ENCODE measurements at places on chromosomes 3 and 15.

DNA sequence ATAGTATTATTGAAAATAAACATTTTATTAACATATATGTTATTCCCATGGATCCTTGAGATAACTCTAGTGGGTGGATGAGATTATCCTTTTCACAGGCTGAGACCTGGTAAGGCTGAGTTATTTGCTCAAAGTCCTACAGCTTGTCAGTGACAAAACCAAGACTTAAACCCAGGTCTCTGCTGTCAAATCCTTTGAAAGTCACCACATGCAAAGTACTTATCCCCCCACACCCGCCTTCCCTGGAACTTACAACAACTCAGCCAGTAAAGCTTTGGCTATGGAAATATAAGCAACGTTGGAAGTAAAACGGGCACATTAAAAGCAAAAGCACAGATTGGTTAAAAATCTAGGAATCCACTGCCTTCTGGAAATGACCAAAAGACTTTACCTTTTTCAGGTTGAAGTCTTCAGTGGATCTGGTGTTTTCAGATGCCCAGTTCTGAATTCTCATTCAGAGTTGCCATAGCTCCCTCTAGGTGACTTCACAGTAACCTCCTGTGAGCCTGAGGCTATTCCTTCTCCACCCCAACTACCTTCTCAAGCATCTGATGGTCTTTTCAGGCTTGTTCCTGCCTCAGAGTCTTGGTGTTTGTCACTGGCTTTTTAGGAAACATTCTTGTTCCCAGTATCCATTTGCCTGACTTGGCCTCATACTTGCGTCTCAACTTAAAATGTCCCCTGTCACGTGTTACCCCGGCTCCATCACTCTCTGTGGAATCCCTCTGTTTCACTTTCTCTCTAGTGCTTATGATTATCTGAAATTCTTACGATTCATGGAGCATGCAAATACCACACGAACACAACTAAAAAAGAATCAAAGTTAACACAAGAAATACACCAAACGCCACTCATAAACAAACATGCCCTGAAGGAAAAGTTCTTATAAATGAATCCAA, 131.2 kb downstream of the MAGI1 start:
- no peak overlapping the region for H3K4me3 ChIP-seq
- no peak overlapping the region for H3K27ac ChIP-seq
- H3K36me3 ChIP-seq, result no peaks in the 10 kb centered on the region
- no peaks in the 10 kb centered on the region for H3K27me3 ChIP-seq

- H3K36me3 ChIP-seq, result no peaks in the 10 kb centered on the region
- peaks cover 15% of the 10 kb centered on the region for H3K4me1 ChIP-seq
- DNase-seq, result no peak
- peak overlapping the region; percentile 91 for H3K27ac ChIP-seq
Observed at GRCh38 chr3:113247675-113248458, 36.5 kb downstream of the BOC start.

DNA sequence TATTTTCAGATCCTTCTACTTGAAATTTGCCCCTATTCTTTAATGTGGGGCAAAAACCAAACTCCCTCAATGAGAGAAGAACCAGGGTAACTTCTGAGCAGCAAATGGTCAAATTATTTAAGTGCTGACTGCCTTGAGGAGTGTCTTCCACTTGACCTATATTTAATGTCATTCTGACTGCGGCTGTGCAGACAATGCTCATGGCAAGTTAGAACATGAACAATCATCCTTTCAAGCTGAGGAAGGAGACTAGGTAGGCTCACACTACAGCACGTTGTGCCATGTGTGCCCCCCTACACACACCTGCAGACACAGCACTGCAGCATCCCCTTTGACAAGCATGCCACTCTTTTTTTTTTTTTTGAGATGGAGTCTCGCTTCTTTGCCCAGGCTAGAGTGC, 98.2 kb downstream of the OSBPL10 start:
- no peak overlapping the region for H3K4me3 ChIP-seq
- no peaks in the 10 kb centered on the region for H3K27me3 ChIP-seq
- H3K27ac ChIP-seq, result no peak overlapping the region
- no peaks in the 10 kb centered on the region for H3K4me1 ChIP-seq
- no peaks in the 10 kb centered on the region for H3K36me3 ChIP-seq

- H3K27me3 ChIP-seq, result no peaks in the 10 kb centered on the region
- no peak for DNase-seq
- H3K4me1 ChIP-seq, result peaks cover 15% of the 10 kb centered on the region
- H3K4me3 ChIP-seq, result no peak overlapping the region
Observed at GRCh38 chr3:172544404-172544803, 21.2 kb upstream of the TNFSF10 start.

DNA sequence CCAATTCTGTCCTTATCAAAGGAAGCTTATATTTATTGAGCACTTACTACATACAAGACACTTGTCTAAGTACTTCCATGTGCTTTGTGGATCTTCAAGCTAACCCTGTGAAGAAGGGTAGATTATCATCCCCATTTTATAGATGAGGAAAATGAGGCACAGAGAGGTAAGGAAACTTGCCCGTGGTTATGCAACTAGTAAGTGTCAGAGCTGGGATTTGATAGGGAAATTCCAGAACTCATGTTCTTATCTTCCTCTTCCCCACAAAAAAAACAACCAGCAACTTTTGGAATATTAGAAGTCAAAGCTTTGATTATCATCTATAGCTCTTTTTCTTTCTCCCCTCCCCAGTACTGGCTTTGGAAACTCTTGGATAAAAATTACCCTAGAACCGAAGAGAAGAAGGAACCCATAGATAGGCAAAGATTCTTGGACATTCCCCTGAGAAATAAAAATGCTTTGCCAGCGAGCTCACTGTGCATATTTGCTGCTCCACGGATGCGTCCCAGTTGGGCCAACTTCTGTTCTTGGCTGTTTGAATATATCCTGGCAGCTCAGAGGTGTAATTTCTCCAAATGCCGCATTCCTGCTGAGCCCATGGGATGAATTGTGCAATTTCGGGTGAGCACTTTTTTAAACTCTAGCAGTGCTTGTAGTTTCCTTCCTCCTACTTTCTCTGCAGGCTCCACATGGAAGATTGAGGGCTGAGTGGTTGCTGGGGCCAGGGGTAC, 591.5 kb upstream of the CFAP20DC start:
- H3K4me1 ChIP-seq, result no peaks in the 10 kb centered on the region
- no peaks in the 10 kb centered on the region for H3K27me3 ChIP-seq
- no peak overlapping the region for H3K27ac ChIP-seq
- no peaks in the 10 kb centered on the region for H3K36me3 ChIP-seq
- peak; percentile 64 for DNase-seq

DNA sequence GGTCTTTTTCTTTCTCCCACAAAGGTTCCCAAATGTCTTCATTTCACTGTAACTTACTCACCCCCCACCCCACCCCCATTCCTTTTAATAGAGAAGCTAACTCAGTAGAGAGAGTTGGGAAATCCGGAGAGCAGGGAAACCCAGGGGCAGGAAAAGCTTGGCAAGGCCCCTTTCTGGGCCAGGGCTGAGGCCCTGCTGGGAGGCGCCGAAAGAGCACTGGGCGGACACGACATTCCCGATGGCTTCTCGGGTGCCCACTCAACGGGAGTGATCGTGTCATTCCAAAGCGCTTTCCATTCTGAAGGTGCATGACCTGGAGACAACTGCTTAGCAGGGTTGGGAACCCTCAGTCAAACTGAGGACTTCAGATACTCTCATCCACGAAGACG, 1.6 kb upstream of the DALRD3 start:
- H3K4me3 ChIP-seq, result peak overlapping the region; percentile 69
- H3K27me3 ChIP-seq, result no peaks in the 10 kb centered on the region
- peak overlapping the region; percentile 100 for H3K27ac ChIP-seq
- no peaks in the 10 kb centered on the region for H3K36me3 ChIP-seq

- no peaks in the 10 kb centered on the region for H3K4me1 ChIP-seq
- no peak overlapping the region for H3K4me3 ChIP-seq
- no peaks in the 10 kb centered on the region for H3K27me3 ChIP-seq
- H3K27ac ChIP-seq, result peak overlapping the region; percentile 60
- H3K36me3 ChIP-seq, result no peaks in the 10 kb centered on the region
Observed at GRCh38 chr15:68589783-68590710, 11.3 kb downstream of the CORO2B start.

DNA sequence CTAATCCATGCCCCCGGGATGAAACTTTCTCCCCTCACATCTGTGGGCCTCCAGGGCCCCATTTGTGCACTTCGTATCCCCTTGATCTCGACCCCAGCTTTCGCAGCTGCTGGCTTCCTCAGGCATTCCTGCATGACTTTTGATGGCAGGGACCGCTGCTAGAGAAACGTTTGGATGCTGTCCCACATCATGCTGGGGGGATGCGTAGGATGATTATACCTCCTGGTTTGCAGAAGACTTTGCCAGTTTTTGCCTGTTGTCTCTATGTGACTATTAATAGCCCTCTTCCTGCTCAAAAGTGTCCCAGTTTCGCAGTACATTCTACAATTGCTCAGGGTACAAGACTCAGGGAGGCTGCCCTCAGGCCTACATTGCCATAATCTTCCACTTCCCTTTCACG, 10.4 kb upstream of the KCNAB1 start:
- no peak overlapping the region for H3K4me3 ChIP-seq
- H3K27me3 ChIP-seq, result no peaks in the 10 kb centered on the region
- no peaks in the 10 kb centered on the region for H3K4me1 ChIP-seq
- H3K36me3 ChIP-seq, result no peaks in the 10 kb centered on the region
- no peak overlapping the region for H3K27ac ChIP-seq
- DNase-seq, result no peak

DNA sequence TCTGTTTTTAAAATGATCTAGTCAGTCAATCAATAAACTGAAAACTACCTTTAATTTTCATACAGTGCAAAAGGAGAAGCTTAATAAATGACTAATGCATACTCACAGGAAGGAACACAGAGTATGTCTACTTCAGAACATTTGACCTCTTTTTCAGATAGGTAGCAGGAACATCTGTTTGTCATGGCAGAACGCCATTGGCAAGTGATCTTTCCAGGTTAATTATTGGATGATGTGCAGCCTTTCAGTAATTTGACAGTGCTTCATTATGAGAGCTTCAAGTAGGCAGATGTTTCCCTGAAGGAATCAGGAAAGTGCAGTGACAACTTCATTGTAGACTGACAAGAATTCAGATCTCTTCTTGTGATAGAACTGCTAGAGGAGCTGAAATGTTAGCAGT, 325.0 kb downstream of the OTOL1 start:
- no peak for DNase-seq
- H3K27me3 ChIP-seq, result no peaks in the 10 kb centered on the region
- no peaks in the 10 kb centered on the region for H3K36me3 ChIP-seq
- no peak overlapping the region for H3K27ac ChIP-seq
- H3K4me1 ChIP-seq, result no peaks in the 10 kb centered on the region

GRCh38 chr15:39204031-39204430, 376.8 kb upstream of the THBS1 start:
- no peaks in the 10 kb centered on the region for H3K27me3 ChIP-seq
- no peak for DNase-seq
- H3K27ac ChIP-seq, result no peak overlapping the region
- H3K4me3 ChIP-seq, result no peak overlapping the region
- no peaks in the 10 kb centered on the region for H3K36me3 ChIP-seq

DNA sequence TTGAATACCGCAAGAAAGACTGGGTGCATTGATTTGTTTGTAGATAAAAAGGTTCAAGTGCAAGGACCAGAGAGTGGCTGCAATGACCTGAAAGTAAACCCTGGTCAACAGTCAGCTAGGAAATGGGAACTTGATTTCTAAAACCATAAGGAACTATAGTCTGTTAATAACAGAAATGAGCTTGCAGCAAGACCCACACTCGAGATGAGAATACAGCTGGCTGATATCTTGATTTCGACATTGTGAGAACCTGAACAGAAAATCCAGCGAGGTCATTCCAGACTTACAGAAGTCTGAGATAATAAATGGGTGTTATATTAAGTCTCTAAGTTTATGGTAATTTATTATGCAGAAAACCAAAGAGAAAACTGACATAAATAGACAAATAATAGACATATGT, 177.3 kb downstream of the NFKBIZ start:
- no peaks in the 10 kb centered on the region for H3K36me3 ChIP-seq
- no peak overlapping the region for H3K27ac ChIP-seq
- no peaks in the 10 kb centered on the region for H3K27me3 ChIP-seq
- H3K4me3 ChIP-seq, result no peak overlapping the region
- no peaks in the 10 kb centered on the region for H3K4me1 ChIP-seq

- no peaks in the 10 kb centered on the region for H3K27me3 ChIP-seq
- no peaks in the 10 kb centered on the region for H3K36me3 ChIP-seq
- DNase-seq, result peak; percentile 3
- H3K27ac ChIP-seq, result no peak overlapping the region
- H3K4me3 ChIP-seq, result no peak overlapping the region
- no peaks in the 10 kb centered on the region for H3K4me1 ChIP-seq
Observed at GRCh38 chr15:70342554-70343548, 245.1 kb upstream of the TLE3 start.

- no peak overlapping the region for H3K4me3 ChIP-seq
- H3K27me3 ChIP-seq, result no peaks in the 10 kb centered on the region
- no peak for DNase-seq
- no peak overlapping the region for H3K27ac ChIP-seq
Observed at GRCh38 chr15:25342629-25343028, 96.2 kb downstream of the UBE3A start.

- H3K27ac ChIP-seq, result peak overlapping the region; percentile 11
- H3K36me3 ChIP-seq, result no peaks in the 10 kb centered on the region
- H3K27me3 ChIP-seq, result no peaks in the 10 kb centered on the region
Observed at GRCh38 chr15:101201411-101202174, 50.3 kb downstream of the CHSY1 start.

DNA sequence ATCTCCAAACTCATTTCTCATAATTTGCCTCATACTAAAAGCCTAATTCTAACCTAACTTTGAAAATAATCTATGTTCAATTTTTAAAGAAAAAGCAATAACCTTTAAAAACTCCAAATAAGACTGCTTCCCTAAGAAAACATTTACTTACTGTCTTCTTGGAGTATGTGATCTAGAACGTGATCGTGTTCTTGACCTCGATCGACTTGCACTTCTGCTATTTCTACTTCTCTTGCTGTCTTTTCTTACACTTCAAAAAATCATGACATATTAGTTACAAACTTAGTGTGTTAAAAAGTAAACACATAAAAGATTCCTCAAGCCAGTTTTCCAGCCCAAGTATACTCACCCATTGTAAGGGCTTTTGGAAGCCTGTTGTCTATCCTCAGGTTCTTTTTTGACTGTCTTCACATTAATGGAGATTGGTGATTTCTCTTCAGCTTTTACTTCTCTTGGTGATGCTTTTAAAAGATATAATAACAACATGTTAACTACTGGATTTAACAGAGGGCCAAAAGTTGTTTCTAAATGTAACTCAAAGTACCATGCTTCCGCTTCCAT, 10.7 kb downstream of the CCNL1 start:
- H3K4me1 ChIP-seq, result peaks cover 17% of the 10 kb centered on the region
- no peak overlapping the region for H3K4me3 ChIP-seq

GRCh38 chr15:68819495-68820294, 1.0 kb downstream of the ANP32A start:
- no peaks in the 10 kb centered on the region for H3K36me3 ChIP-seq
- DNase-seq, result peak; percentile 61
- H3K27ac ChIP-seq, result peak overlapping the region; percentile 99
- no peaks in the 10 kb centered on the region for H3K27me3 ChIP-seq
- H3K4me1 ChIP-seq, result peaks cover 34% of the 10 kb centered on the region

GRCh38 chr3:197430934-197431333, 124.8 kb downstream of the BDH1 start:
- no peak overlapping the region for H3K4me3 ChIP-seq
- no peaks in the 10 kb centered on the region for H3K27me3 ChIP-seq

All from tibial nerve (tissue), 4 donors.